ENCODE measurements at places on chromosomes 3 and 15. TPM values are rescaled to one million over a fixed set of nuclear protein-coding genes. Genes with fewer than 3 reads are reported as not detected.

GRCh38 chr3:32366638-32367397 is 24.8 kb upstream of the CMTM7 start:
- no peak overlapping the region for H3K4me3 ChIP-seq
- no peak overlapping the region for H3K27ac ChIP-seq
- no peaks in the 10 kb centered on the region for H3K27me3 ChIP-seq
- H3K4me1 ChIP-seq = no peaks in the 10 kb centered on the region
- no peak for DNase-seq
- H3K36me3 ChIP-seq = no peaks in the 10 kb centered on the region

- no peak for DNase-seq
- H3K4me3 ChIP-seq = no peak overlapping the region
- no peaks in the 10 kb centered on the region for H3K27me3 ChIP-seq
- H3K36me3 ChIP-seq = no peaks in the 10 kb centered on the region
- no peaks in the 10 kb centered on the region for H3K4me1 ChIP-seq
- H3K27ac ChIP-seq = no peak overlapping the region
Observed at GRCh38 chr3:69830147-69830546, 90.9 kb downstream of the MITF start.

GRCh38 chr3:185846037-185846436 is 21.2 kb upstream of the IGF2BP2 start:
- no peaks in the 10 kb centered on the region for H3K4me1 ChIP-seq
- H3K4me3 ChIP-seq = no peak overlapping the region
- no peaks in the 10 kb centered on the region for H3K36me3 ChIP-seq
- DNase-seq = no peak
- no peak overlapping the region for H3K27ac ChIP-seq

GRCh38 chr3:101039285-101039684 is 46.1 kb upstream of the ABI3BP start:
- no peaks in the 10 kb centered on the region for H3K27me3 ChIP-seq
- H3K27ac ChIP-seq = peak overlapping the region; percentile 71
- no peak for DNase-seq
- no peaks in the 10 kb centered on the region for H3K36me3 ChIP-seq
- peaks cover 22% of the 10 kb centered on the region for H3K4me1 ChIP-seq

- H3K4me1 ChIP-seq = no peaks in the 10 kb centered on the region
- H3K27ac ChIP-seq = no peak overlapping the region
- no peak overlapping the region for H3K4me3 ChIP-seq
- H3K27me3 ChIP-seq = no peaks in the 10 kb centered on the region
- H3K36me3 ChIP-seq = no peaks in the 10 kb centered on the region
Observed at GRCh38 chr3:128329491-128330213, 137.0 kb downstream of the DNAJB8 start.

DNA sequence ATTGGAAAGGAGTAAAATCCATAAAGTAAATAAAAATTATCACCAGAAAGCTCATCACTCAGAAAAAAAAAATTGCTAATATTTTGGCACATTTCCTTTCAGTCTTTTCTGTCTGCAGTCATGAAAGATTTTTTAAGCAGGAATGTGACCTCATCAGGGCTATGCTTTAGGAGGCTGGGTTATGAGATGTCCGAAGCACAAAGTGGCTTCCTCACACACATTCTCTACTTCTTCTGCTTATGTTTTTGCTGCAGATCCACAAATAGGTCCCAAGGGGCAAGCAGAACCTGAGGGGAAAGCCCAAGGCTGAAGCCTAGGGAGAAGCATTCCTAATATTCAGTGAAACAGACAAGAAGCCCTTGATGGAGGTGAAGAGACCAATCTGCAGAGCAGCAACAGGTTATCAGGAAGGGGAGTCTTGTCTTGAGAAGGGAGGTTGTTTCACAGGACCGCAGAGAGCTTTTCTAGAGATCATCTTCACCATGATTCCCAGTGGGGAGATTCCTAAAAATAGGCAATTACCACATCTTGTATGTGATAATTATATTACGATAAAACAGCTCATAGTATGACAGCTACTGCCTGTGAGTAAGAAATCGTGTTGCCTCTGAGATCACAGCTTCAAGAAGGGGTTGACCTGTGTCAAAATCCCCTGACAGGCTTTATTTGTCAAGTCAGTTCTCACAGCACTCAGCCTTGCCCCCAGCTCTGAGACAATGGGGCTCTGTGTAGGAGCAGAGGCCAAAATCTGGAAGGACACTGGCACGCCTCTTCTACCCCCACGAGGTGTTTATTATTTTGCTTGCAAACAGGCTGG is 60.5 kb downstream of the IGF2BP2 start:
- H3K36me3 ChIP-seq = no peaks in the 10 kb centered on the region
- no peak overlapping the region for H3K4me3 ChIP-seq
- peaks cover 64% of the 10 kb centered on the region for H3K4me1 ChIP-seq

GRCh38 chr15:56252386-56252785 is 8.7 kb upstream of the RFX7 start:
- no peak overlapping the region for H3K27ac ChIP-seq
- no peak for DNase-seq
- no peaks in the 10 kb centered on the region for H3K27me3 ChIP-seq
- no peaks in the 10 kb centered on the region for H3K36me3 ChIP-seq
- no peaks in the 10 kb centered on the region for H3K4me1 ChIP-seq
- H3K4me3 ChIP-seq = no peak overlapping the region

TM4SF18 gene
- total RNA-seq = 0.37 TPM

PHLDB2 gene
- 13.1 TPM for total RNA-seq

PTX3 gene
- total RNA-seq = 4.3 TPM

Data from A673 (cell line).